BJ (cell line): ENCODE measurements at places on chromosomes 13 and 19. TPM values are rescaled to one million over a fixed set of nuclear protein-coding genes. Genes with fewer than 3 reads are reported as not detected.
A peak's percentile ranks its signal among the peaks of the same experiment; 100 is the strongest.

The ZNF443 gene
- 0.56 and 1.5 TPM in 2 replicates for polyA plus RNA-seq

The TMEM255B gene
- 1.9 and 2.0 TPM in 2 replicates for polyA plus RNA-seq

The CEACAM7 gene
- not detected in 2 replicates for polyA plus RNA-seq

DNA sequence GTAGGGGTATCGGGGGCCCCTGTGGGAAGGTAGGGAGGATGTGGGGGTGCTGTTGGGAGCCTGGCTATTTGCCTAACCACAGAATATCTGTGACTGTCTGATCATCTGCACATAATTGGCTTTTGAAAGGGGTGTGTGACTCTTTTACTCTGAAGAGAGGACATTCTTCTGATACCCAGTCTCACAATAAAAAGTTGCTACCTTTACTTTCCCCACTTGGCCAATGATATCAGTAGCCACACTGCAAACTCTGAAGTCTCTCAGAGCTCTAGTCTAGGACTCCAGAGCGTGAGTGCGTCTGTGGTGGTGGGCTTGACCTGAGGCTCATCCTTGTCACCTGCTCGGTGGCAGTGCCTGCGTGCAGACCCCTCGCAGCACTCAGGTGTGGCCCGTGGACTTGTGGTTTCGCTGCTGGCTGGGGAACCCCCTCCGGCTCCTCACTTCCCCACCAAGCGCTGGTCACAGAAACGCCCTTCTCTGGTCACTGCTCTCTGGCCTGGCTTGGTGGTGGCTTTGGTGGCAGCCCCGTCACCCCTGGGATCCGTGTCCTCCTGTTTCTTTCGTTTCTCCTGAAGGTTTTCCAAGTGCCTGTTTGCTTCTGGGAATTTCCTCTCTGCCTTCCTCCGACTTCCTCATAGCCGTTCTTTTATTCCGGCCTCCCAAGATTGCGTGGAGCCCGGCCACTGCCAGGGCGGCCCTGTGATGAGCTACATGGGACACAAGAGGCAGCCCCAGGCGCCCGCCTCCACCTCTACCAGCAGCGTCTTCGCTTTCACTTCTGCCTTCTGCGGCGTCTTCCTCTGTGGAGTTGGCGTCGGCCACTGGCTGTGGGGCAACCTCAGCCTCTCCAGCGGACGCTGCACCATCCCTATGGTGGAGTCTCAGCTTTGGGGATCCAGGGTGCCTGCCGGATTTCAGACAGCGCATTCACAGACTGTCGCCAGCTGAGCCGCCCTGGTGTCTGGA is 78.0 kb downstream of the ATP11A start:
- no peak for DNase-seq

- DNase-seq, result no peak
Measured at GRCh38 chr19:3563709-3564524, 6.5 kb upstream of the MFSD12 start.

DNA sequence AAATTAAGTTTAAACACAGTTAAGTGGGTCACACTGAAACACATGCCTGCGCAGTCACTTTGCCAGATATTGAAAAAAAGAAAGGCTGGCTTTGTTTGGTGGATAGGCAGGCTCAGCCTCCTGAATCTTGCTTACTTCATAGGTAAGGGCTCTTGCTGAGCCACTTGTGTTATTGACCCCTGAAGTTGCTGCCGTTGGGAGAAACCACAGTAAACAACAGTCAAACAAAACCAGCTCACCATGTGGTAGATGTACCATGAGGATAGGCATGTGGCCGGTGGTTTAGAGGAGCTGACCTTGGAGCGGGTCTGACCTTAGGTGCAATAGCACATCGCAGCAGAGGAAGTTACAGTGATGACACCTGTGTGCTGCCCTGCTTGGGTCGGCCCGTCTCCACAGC is 52.2 kb downstream of the SPATA13 start:
- no peak for DNase-seq

DNA sequence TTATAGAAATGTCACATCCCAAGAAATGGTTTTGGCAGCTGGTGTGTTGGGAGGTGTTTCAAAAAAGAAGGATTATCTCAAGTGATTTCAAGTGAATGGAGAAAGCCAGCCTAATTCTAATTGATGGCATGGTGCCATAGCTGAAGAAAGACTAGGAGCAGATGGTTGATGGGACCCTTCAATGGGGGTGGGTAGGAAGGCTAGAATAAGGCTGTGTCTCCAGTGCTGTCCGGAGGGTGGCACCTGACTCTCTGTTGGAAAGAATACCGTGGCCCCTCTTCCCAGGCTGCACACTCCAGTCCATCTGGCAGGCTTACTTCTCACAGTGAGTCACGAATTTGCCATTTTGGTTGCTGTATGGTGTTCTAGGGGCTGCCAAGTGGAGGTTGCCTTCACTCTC is 51.0 kb upstream of the GPR12 start:
- no peak for DNase-seq

DNA sequence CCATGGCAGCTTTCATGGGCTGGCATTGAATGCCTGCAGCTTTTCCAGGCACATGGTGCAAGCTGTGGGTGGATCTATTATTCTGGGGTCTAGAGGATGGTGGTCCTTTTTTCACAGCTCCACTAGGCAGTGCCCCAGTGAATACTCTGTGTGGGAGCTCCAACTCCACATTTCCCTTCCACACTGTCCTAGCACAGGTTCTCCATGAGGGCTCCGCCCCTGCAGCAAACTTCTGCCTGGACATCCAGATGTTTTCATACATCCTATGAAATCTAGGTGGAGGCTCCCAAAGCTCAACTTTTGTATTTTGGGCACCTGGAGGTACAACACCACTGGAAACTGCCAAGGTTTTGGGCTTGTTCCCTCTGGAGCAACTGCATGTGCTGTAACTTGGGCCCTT is 450.6 kb downstream of the LMO7 start:
- no peak for DNase-seq

GRCh38 chr13:32751340-32751739 is 165.1 kb downstream of the PDS5B start:
- no peak for DNase-seq

- no peak for DNase-seq
Measured at GRCh38 chr13:98549728-98550317, 27.1 kb downstream of the STK24 start.

DNA sequence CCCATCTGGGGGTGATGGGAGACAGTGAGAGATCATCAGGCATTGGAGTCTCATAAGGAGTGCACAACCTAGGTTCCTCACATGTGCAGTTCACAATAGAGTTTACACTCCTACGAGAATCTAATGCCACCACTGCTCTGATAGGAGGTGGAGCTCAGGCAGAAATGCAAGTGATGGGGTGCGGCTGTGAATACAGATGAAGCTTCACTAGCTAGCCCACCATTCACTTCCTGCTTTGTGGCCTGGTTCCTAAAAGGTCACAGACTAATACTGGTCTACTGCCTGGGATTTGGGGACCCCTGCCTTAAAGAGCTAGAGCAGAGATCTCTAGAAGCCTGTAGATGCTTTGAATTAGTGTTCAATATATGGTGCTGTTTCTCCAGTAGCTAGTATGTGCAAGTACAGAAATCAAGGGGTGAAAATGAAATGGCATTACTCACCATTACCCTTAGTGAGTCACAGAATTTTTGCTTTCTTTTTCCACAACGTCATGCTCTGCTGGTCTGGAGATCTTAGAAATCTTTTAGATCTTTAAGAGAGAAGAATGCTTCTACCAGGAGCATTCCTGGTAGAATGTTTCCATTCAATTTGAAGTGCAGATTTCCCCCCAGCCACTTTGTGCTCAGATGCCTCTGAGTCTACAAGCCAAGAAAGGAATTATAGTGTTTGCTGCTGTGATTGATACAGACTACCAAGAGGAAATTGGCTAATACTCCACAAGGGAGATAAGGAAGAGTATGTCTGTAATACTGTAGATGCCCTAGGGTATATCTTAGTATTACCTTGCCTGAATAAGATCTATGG is 2301.2 kb downstream of the PCDH9 start:
- DNase-seq, result peak; percentile 57

DNA sequence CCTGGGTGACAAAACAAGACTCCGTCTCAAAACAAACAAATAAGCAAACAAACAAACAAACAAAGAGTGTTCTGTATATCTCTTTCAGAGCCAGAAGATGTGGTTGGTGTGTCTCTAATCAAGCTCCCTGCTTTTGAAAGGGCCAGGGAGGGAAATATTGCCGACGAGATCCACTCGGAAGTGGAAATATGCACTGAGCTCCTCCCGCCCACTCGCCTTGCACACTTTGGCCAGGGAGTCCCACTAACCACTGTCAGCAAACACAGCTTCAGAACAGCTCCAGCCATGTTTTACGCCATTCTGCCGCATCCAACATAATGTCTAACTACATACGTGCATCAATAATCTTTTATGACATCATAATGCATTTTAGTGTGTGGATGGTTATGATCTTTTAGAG is 155.5 kb upstream of the VSTM2B start:
- DNase-seq, result no peak
